ENCODE measurements at places on chromosomes 6 and 20.
A peak's percentile ranks its signal among the peaks of the same experiment; 100 is the strongest.

- DNase-seq, result no peak
Observed at GRCh38 chr20:33320006-33320405, 37.0 kb downstream of the BPIFB1 start.

- DNase-seq, result no peak
Observed at GRCh38 chr20:8060977-8061376, 41.4 kb upstream of the TMX4 start.

DNA sequence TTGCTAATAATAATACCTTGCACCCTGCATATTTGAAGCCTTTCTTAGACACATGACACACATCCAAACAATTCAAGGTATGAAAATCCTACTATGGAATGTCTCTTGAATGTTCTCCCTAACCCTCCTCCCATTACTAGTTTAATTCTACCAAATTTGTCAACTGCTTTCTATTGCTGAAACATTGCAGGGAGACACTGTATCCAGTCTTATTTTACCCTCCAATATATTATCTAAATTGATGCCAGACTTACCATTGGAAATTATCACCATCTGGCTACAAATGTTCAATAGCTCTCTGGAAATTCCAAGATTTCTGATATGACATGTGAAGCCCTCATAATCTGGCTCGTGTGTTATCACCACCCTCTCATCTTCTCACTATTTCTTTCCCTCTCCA is 1027.3 kb upstream of the CITED2 start:
- DNase-seq, result no peak

DNA sequence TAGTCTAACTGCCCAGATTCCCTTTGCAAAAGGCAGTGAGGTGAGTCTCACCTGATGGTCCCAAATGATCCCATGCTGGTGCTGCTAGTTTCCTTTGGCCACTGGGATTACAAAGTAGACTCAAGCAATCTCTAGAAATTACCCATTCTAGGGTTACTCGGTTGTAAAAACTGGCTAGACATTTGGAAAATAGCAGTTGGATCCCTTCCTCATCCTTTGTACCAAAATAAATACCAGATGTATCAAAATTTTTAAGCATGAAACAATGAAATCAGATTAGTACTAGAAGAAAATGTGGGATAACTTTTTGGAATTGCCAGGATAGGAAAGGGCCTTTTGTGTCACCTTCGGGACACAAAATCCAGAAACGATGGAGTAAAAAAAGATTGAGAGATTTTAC is 112.9 kb upstream of the TOP1 start:
- no peak for DNase-seq

DNA sequence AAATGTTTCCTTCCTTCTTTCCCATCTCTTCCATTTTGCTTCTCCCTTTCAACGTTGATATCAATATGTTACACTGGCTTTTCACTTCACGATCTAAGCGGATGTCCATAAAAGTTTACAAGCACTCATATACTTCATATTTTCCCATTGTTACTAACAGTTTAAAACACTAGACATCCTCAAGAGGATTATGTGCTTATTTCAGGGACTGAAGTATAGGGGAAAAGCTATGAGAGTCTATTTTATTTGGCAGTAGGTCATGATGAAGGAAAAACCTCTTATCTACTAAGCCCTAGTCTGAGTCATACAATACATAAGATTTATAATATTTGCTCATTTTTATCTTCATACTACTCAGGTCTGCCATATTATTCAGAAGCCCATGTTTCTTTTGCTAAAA is 20.6 kb upstream of the EPB41L2 start:
- no peak for DNase-seq

DNA sequence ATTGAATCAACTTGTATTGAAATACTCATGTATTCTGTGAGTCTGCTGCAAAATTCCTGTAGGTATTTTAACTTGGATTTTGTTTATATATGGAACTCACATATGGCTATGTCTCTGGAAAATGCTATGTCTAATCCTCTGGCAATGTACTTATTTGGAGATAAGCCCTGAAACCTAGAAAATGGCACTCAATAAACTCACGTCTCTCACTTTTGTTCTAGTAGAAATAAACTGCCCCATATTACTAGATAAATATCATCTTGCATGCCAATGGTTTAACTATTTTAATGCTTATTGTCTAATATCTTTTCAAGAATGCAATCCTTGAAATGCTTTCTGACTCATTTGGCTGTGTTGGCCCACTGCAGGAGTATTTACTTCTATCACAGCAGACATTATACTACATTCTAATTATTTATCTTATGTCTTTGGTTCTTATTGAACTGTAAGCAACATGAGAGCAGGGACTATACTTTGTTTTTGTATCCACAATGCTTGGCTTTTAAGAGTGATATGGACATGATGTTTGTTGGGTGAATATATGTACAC is 292.2 kb upstream of the RSPO3 start:
- DNase-seq, result no peak

- no peak for DNase-seq
Observed at GRCh38 chr6:6695625-6696276, 107.2 kb downstream of the LY86 start.

DNA sequence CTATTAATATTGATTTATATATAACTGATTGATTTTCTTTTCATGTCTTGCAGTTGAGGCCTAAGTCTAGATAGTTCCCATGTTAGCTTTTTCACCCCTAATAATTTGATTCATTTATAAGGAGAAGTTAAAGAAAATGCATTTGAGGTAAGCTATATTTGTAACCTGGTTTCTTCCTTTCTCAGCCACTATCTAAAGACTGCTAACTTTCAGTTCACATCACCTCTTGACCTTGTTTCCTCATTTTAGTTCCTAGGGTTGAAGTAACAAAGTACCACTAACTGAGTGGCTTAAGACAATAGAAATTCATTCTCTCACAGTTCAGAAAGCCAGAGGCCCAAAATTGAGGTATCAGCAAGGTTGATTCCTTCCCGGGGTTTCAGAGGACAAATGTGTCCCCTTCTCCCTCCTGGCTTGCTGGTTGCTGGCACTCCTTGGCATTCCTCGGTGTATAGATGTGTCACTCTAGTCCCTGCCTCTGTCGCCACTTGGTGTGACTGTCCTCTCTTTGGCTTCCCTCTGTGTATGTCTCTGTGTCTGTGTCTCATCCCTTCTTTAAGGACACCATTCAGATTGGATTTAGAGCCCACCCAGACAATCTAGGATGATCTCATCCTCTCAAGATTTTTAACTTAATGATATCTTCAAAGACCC is 55.9 kb upstream of the C20orf144 start:
- no peak for DNase-seq

- no peak for DNase-seq
Observed at GRCh38 chr6:158863646-158864045, 44.5 kb upstream of the EZR start.

DNA sequence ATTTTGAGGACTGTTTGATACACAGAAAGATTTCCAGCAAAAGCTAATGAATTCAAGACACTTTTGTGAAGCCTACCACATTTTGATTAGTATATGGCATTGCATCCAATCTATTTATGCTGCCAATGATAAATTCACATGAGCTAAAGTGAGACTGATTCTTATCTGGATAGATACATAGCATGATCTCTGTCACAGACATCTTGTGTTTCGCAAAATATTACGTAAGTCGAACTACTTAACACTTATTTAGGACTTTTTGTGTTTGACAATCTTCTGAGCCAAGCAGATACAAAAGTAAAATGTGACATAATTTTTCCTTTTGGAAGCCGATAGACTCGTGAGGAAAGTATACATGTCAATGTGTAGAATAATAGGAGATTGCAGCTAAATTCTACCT is 251.6 kb downstream of the HACE1 start:
- DNase-seq, result no peak

DNA sequence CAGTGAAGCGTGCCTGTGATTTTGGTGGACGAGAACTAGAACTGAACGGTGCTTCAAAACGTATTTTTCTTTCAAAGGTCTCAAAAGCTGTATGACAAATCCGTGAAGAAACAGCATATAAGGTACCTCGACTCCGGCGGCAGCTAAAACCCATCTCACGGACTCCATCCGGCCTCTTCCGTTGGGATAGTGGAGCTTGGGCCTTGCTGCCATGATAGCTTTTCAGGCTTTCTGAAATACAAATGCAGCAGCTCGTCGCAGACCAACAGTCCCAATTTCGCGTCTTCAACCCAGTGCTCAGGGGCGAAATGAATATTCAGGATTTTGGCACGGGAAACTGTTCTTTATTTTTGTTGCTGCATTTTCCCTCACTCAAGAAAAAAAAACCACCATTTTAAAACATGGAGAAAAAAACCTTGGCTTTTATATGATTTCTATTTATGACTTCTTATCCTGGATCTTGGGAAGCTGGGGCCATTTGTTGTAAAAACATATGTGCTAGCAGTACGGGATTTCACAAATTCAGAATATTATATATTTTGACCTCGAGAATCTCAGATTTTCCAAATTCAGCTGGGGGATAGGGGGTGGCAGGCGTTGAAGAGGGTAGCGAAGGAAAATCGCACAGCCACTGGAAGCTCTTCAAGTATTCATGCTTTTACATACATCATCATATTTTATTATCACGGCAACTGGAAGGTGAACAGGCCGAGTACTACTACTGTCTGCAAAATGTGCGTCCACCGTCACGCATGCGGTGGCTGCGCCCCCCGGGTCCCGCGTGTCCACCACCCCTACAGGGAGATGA is 849 bp downstream of the GSTA4 start:
- no peak for DNase-seq

DNA sequence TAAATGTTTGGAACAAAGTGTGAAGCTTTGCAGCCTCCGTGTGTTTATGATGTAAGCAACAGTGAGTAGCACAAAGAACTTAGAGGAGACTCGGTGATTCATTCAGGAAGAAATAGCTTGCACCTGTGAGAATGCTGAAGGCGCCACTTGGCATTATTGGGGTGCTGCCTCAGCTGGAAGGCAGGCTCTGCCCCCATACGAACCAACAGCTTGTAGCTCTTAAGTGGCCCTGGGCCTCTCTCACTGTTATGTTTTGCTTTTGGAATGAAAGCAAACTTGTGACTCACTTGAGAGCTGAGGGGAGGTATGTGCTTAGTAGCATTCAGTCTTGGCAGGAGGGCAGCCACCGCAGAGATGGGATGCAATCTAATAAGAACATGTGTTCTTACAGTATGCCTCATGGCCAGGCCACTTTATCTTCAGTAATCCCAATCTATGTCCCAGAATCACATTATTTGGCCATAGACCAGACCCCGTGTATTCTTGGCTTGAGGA is 310.7 kb downstream of the EYA4 start:
- DNase-seq, result peak; percentile 32

DNA sequence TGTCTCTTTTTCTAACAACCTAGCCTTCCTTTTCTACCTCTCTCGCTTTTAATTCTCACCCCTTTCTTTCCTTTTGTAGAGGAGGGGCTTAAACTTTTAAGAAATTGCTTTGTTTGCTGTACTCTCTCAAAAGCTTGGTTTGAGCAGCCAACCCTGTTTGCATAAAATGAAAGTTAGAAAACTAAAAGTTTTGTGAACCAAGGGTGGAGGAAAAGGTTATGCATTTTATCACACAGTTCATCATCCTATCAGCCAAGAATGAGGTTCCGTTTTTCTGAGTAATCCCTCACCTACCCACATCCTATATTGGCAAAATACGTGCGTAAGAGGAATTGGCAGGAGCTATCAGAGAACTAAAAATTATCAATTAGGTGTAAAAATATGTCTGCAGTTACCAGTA is 42.8 kb upstream of the LOC128125822 start:
- DNase-seq, result no peak

DNA sequence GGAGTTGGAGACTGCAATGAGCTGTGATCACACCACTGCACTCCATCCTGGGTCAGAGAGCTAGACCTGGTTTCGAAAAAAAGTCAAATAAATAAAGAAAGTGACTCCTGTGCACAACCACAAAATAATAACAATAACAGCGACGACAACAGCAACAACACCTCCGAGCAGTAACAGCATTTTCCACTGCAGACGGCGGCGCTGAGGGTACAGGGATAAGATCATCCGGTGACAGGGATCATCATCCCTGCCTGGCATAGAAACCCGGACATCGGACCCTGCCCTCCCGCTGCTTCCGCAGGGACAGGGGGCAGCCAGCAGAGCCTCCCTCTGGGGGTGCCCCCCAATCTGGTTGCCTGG is 11.5 kb downstream of the SRXN1 start:
- peak; percentile 35 for DNase-seq

GRCh38 chr6:150685860-150686259 is 86.2 kb downstream of the PLEKHG1 start:
- no peak for DNase-seq

- peak; percentile 53 for DNase-seq
Observed at GRCh38 chr6:35415065-35415891, 36.9 kb upstream of the FANCE start.

- DNase-seq, result no peak
Observed at GRCh38 chr20:55095745-55096400, 620.5 kb downstream of the DOK5 start.

DNA sequence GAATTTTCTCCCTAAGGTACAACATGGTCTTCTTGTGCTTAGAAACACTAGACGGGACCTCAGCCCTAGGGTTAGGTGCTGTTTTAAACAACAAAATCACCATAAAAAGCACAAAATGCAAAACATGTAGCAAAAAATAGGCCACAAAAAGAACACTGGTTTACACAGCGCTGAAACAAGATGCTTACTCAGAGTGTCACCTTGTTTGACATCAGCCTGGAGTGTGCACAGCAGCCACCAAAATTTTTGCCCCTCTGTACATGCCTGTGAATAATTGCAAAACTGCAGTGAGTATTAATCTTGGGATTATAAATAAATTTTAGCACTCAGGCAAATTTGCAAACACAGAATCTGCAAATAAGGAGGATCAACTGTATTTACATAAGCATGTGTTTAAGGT is 110.1 kb downstream of the PLG start:
- DNase-seq, result no peak

- DNase-seq, result no peak
Observed at GRCh38 chr6:14083262-14083661, 34.3 kb upstream of the CD83 start.

DNA sequence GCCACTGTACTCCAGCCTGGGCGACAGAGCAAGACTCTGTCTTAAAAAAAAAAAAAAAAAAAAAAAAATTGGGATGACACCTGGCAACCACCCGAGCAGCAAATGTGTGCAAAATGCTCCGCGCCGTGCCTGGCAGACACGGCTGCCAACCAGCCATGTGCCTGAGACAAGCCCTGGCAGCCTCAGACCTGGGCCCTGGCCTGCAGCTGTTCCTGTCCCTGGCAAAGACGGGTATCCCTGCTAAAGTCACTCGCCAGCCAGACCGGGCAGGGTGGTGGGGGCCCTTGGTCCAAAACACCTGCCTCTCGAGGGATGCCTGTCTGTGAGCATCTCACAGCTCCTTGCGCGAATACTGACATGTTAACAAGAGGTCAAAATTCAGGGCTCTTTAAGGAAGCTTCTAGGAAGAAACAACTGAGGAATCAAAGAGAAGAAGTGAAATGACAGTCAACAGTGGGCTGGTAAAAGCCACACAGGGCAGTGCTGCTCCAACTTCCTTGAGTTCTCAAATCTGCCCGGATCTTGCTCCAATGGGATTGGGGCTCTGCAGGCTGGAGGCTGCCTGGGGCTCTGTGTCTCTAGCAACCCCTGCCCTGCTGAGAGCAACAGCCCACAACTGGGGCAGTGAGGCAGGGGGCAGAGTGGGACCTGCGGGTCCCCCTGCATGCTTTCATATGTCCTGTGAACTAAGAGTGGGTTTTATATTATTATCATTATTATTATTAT is 53.4 kb downstream of the SYTL3 start:
- DNase-seq, result peak; percentile 26

GRCh38 chr6:74607934-74608333 is 597.9 kb downstream of the COL12A1 start:
- no peak for DNase-seq

GRCh38 chr20:54651252-54651651 is 175.9 kb downstream of the DOK5 start:
- no peak for DNase-seq

Data from large intestine (tissue), 12 donors.